ENCODE measurements at places on chromosomes 11 and 22.
A peak's percentile ranks its signal among the peaks of the same experiment; 100 is the strongest.

- no peak for DNase-seq
These were observed at the start of gene PKP3 for GRCh38 chr11:394034-394857. TSS of gene PKP3 (plus strand) at chr11:394209. CDS start at chr11:394293, 84 bp downstream.

GRCh38 chr11:15217416-15217815, 102.7 kb downstream of the INSC start:
- DNase-seq, result no peak

DNA sequence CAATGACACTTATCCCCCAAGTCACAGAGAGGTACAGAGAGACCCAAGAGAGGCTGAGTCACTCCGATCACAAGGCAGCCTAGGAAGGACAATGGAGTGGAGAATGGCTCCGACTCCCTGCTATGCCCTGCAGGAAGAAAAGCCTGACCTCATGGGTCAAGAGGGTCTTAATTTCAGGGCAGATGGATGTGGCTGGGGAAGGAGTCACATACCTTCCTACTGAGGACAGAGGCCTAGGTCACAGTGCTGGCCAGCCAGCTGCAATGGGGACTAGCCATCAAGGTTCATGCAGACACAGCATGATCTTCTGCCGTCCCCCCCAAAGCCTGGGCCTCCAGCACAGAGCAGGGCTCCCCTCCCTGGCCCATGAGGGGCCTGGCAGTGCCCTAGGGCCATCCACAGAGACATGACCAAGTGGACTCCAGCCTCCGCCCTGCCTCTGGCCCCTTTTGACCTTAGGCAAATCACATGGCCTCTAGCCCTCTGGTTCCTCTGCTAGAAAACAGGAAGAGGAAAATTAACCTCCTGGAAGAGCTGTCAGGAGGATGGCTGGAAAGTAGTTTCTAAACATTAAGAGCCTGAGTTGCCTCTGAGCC, 1.8 kb downstream of the ARRB1 start:
- peak; percentile 54 for DNase-seq

DNA sequence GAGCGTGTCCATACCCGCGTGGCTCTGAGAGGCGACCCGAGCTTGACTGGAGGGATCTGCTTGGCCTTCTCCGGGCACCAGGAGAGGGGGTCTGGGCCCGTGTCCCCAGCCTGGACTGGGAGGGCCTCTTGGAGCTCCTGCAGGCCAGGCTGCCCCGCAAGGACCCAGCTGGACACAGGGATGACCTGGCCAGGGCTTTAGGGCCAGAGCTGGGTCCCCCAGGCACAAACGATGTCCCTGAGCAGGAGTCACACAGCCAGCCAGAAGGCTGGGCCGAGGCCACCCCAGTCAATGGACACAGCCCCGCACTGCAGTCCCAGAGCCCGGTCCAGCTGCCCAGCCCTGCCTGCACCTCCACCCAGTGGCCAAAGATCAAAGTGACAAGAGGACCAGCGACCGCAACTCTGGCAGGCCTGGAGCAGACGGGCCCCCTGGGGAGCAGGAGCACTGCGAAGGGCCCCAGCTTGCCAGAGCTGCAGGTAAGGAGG, 38.2 kb downstream of the TRIOBP start:
- peak; percentile 55 for DNase-seq

- no peak for DNase-seq
These were observed 665 bp downstream of the CCS start for GRCh38 chr11:66593650-66594049.

- no peak for DNase-seq
These were observed 1.2 kb downstream of the DDX17 start for GRCh38 chr22:38504731-38505540.

- no peak for DNase-seq
These were observed 703.3 kb upstream of the ANO5 start for GRCh38 chr11:21489416-21490115.

- no peak for DNase-seq
These were observed 67.4 kb downstream of the ZNRF3 start for GRCh38 chr22:28950617-28951411.

- peak; percentile 49 for DNase-seq
These were observed 751 bp downstream of the ARFGAP3 start for GRCh38 chr22:42856179-42856864.

GRCh38 chr11:5941951-5942350, at the start of gene OR56A3:
TSS of gene OR56A3 (plus strand) at chr11:5942251. CDS start at chr11:5947347, 5,096 bp downstream.
- DNase-seq, result no peak

GRCh38 chr11:45105984-45106375, 40.5 kb upstream of the PRDM11 start:
- DNase-seq, result peak; percentile 1

Measured in Ammon's horn (tissue), 1 donor.